ENCODE measurements at places on chromosomes 3 and 15. TPM values are rescaled to one million over a fixed set of nuclear protein-coding genes. Genes with fewer than 3 reads are reported as not detected.
A peak's percentile ranks its signal among the peaks of the same experiment; 100 is the strongest.

The TRIM42 gene
- not detected for total RNA-seq

The TERC gene
- 23.0 TPM for total RNA-seq

The LRRIQ4 gene
- total RNA-seq, result not detected

The CYP19A1 gene
- total RNA-seq, result not detected

The GOLGA8N gene
- 4.4 TPM for total RNA-seq

The ZKSCAN7 gene
- total RNA-seq, result 2.8 TPM

The OSBPL10 gene
- 2.2 TPM for total RNA-seq

GRCh38 chr15:28929200-28929599, 43.4 kb downstream of the APBA2 start:
- H3K4me1 ChIP-seq, result peaks cover 25% of the 10 kb centered on the region
- H3K27me3 ChIP-seq, result no peaks in the 10 kb centered on the region
- H3K4me3 ChIP-seq, result no peak overlapping the region
- no peaks in the 10 kb centered on the region for H3K36me3 ChIP-seq

DNA sequence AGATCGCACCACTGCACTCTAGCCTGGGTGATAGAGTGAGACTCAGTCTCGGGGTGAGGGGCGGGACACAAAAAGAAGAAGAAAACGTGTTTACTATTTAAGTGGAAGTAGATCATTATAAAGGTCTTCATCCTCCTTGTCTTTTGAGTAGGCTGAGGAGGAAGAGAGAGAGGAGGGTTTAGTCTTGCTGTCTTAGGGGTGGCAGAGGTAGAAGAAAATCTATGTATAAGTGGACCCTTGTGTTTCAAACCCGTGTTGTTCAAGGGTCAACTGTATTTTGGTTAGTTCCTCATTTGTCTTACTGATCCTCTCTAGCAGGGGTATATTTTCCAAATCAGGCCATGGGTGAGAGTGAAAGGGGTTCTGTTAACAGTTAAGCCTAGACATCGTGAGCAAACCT, 40.1 kb downstream of the TRIM71 start:
- H3K36me3 ChIP-seq, result no peaks in the 10 kb centered on the region
- DNase-seq, result no peak
- H3K27me3 ChIP-seq, result peaks cover 13% of the 10 kb centered on the region
- no peak overlapping the region for H3K4me3 ChIP-seq
- H3K27ac ChIP-seq, result no peak overlapping the region
- no peaks in the 10 kb centered on the region for H3K4me1 ChIP-seq

DNA sequence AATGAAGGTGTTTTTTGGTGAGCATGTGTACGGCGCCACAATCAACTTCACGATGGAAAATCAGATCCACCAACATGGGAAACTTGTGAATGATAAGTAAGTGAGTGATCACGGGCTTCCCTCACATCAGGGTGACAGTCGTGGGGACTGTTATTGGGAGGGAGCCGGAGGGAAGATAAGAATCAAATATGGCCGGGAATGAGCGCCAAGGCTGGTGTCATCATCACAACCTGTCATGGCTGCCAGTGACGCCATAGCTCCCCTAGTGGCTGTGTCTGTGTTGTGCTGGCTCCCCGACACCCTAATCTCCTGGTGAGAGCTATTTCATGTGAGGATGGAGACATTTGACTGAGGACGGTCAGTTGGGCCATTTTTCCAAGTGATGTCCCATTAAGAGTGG, 168.5 kb downstream of the SV2B start:
- no peaks in the 10 kb centered on the region for H3K4me1 ChIP-seq
- H3K27ac ChIP-seq, result no peak overlapping the region
- DNase-seq, result peak; percentile 12
- peaks cover 15% of the 10 kb centered on the region for H3K27me3 ChIP-seq
- H3K4me3 ChIP-seq, result no peak overlapping the region

DNA sequence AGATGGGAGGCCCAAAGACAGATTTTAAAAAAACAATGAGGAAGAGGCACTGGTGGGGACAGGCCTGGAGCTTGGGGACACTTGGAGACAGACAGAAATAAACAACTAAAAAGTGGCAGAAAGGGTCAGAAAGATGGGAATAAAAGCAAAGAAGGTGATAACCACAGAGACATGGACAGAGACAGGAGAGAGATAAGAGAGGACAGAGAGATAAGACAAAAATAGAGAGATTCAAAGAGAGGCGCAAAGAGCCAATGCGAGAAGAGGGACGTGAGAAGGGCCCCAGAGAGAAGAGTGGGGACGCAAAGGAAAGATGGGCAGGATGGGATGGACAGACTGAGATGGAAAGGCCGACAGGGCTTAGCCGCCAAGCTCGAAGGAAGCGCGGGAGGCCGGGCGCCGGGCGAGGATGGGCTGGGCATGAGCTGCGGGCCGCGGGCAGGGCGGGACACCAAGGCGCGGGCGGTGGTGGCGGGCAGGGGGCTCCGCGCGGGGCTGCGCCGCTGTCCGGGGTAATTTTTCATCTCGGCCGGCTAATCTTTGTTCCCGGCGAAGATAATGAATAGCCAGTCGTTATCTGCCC, 3.1 kb upstream of the GATA2 start:
- H3K27me3 ChIP-seq, result peaks cover 75% of the 10 kb centered on the region
- H3K4me3 ChIP-seq, result peak overlapping the region; percentile 7
- no peak for DNase-seq
- peaks cover 12% of the 10 kb centered on the region for H3K4me1 ChIP-seq

GRCh38 chr15:62209322-62209721, 44.2 kb upstream of the C2CD4B start:
- no peak for DNase-seq
- H3K4me1 ChIP-seq, result peaks cover 12% of the 10 kb centered on the region
- no peak overlapping the region for H3K27ac ChIP-seq
- H3K27me3 ChIP-seq, result peaks cover 21% of the 10 kb centered on the region

DNA sequence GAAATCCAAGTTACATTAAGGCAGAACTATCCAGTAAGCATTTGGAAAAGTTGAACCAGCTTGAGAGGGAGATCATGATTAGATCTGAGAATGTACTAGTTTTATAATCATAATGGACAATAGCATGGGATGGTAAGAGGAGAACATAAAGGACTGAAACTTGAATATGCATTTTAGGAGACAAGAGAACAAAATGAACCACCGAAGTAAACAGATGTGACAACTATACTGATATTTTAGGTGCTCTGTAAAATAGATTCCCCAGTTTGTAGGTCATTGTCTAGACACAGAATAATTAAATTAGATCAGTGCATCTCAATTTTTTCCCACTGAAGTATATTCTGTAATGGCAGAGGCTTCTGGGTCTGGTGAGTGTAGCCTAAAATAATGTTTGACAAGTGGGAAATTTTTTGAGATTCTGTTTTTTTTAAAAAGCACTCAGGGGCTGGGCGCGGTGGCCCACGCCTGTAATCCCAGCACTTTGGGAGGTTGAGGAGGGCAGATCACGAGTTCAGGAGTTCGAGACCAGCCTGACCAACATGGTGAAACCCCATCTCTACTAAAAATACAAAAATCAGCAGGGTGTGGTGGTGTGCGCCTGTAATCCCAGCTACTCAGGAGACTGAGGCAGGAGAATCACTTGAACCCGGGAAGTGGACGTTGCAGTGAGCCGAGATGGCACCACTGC, 16.3 kb downstream of the ECT2 start:
- no peaks in the 10 kb centered on the region for H3K27me3 ChIP-seq
- no peak for DNase-seq
- H3K4me3 ChIP-seq, result no peak overlapping the region

- no peaks in the 10 kb centered on the region for H3K27me3 ChIP-seq
- H3K4me1 ChIP-seq, result peaks cover 82% of the 10 kb centered on the region
- DNase-seq, result no peak
- peaks cover 5% of the 10 kb centered on the region for H3K36me3 ChIP-seq
- no peak overlapping the region for H3K27ac ChIP-seq
Measured at GRCh38 chr3:42094128-42094527, 3.0 kb downstream of the TRAK1 start.

- H3K4me3 ChIP-seq, result no peak overlapping the region
- H3K27ac ChIP-seq, result no peak overlapping the region
- no peaks in the 10 kb centered on the region for H3K27me3 ChIP-seq
- H3K36me3 ChIP-seq, result no peaks in the 10 kb centered on the region
Measured at GRCh38 chr3:181909241-181909640, 197.5 kb downstream of the SOX2 start.

GRCh38 chr15:73515527-73515926, 72.6 kb downstream of the REC114 start:
- DNase-seq, result no peak
- H3K36me3 ChIP-seq, result peaks cover 2% of the 10 kb centered on the region
- no peaks in the 10 kb centered on the region for H3K27me3 ChIP-seq
- H3K4me1 ChIP-seq, result no peaks in the 10 kb centered on the region
- no peak overlapping the region for H3K27ac ChIP-seq

DNA sequence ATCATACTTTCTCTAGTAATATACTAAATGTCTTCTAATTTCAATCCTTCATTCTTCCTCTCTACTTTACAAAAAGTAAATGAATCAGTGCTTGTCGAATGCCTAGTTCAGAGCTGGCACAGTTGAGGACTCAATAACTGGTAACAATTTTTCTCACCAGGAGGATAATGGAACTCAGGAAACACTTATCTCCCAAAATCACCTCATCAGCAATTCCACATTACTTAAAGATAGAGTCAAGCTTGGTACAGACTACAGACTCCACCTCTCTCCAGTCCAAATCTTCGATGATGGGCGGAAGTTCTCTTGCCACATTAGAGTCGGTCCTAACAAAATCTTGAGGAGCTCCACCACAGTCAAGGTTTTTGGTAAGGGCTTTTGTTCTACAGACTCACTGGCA, 16.3 kb downstream of the ZBED2 start:
- DNase-seq, result no peak
- peaks cover 87% of the 10 kb centered on the region for H3K4me1 ChIP-seq
- peaks cover 23% of the 10 kb centered on the region for H3K36me3 ChIP-seq
- H3K27me3 ChIP-seq, result no peaks in the 10 kb centered on the region

DNA sequence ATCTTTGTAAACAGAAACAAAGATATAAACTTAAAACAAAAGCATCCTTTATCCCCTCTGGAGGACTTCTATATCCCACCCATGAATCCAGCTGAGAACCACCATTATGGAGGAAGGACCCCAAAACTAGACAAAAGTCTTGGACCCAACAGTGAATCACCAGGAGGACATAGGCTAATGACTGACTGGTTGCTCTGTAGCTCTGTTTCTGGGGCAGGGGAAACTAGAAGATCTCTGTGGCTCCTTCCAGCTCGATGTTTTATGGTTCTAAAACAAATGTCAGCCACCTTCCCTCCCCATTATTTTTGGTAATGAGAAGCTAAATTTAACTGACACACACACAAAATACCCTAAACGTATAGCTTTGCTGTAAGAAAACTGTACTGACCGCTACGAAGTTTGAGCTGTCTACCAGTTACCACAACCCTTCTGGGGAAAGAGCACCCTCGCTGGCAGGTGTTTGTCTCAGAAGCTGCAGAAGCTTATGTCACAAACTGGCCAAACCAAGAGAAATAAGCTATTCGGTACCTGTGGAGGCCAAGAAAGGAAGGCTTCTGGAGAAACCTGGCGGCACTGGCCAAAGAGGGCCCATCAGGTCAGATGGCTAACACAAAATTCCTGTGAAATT, 36.4 kb downstream of the MB21D2 start:
- H3K27me3 ChIP-seq, result peaks cover 19% of the 10 kb centered on the region
- no peak overlapping the region for H3K4me3 ChIP-seq
- DNase-seq, result no peak
- H3K27ac ChIP-seq, result no peak overlapping the region
- H3K36me3 ChIP-seq, result peaks cover 1% of the 10 kb centered on the region

DNA sequence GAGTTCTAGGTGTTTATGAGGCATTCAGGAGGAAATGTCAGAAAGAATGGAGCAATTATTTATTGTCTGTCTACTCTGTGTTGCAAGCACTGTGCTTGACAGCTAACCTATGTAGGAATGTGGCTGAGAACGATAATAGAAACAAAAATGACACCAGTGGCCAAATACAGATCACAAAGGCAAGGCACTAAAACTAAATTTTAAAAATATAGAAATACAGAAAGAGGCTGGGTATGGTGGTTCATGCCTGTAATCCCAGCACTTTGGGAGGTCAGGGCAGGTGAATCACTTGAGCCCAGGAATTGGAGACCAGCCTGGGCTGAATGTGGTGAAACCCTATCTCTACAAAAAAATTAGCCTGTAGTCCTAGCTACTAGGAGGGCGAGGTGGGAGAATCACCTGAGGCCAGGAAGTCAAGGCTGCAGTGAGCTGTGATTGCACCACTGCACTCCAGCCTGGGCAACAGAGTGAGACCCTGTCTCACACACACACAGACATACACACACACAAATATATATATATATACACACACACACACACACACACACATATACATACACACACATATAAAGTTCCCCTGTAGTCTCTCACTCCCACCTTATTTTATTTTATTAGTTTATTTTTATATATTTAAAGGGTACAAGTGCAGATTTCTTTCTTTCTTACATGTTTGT, 6.0 kb downstream of the PRKCI start:
- no peak for DNase-seq
- no peak overlapping the region for H3K4me3 ChIP-seq
- H3K27me3 ChIP-seq, result no peaks in the 10 kb centered on the region
- H3K27ac ChIP-seq, result no peak overlapping the region

DNA sequence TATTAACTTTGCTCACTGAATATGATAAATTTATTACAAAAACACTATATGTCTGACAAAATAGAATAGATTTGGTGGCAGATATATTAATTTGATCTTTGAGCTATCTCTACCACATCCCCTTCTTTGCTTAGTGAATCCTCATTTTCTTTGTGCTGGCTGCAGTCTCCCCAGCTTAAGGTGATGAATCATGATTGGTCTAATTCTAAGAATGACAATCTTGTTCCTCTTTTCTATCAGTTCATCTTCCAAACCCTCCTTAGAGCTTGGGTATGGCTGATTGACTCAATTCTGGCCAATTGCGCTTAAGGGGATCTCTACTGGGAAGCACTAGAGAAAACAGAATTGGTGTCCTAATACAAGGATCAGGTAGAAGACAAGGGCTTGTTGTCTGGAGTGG, 309.6 kb upstream of the GOLIM4 start:
- H3K4me1 ChIP-seq, result no peaks in the 10 kb centered on the region
- H3K4me3 ChIP-seq, result no peak overlapping the region
- no peaks in the 10 kb centered on the region for H3K27me3 ChIP-seq
- H3K27ac ChIP-seq, result no peak overlapping the region
- H3K36me3 ChIP-seq, result no peaks in the 10 kb centered on the region

GRCh38 chr15:100180921-100181320, 160.9 kb downstream of the ADAMTS17 start:
- DNase-seq, result no peak
- peaks cover 1% of the 10 kb centered on the region for H3K27me3 ChIP-seq
- no peak overlapping the region for H3K27ac ChIP-seq
- peaks cover 4% of the 10 kb centered on the region for H3K36me3 ChIP-seq

DNA sequence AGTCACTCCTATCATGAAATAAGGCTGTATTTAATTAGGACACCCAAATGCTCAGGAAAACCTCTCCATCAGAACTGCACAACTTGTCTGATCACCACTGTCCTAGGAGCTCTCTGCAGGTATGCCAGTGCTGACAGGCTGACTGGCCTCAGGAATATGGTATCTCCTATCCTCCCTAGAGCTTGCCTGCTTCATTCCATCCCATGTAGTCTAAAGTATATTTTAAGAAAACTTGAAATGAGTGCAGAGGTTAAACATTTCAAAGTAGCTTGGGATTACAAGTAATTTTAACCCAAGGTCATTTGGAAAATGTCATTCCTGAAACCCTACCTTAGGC, 23.7 kb downstream of the FILIP1L start:
- peaks cover 37% of the 10 kb centered on the region for H3K4me1 ChIP-seq
- H3K27ac ChIP-seq, result no peak overlapping the region
- H3K27me3 ChIP-seq, result no peaks in the 10 kb centered on the region
- no peak overlapping the region for H3K4me3 ChIP-seq

Data from activated T-cell treated with anti-CD3 and anti-CD28 coated beads, Interleukin-2, amount 50 U/mL, for 72 hours (primary cell).